ENCODE measurements at places on chromosomes 12 and 14. TPM values are rescaled to one million over a fixed set of nuclear protein-coding genes. Genes with fewer than 3 reads are reported as not detected.
A peak's percentile ranks its signal among the peaks of the same experiment; 100 is the strongest.

The IFI27 gene
- polyA plus RNA-seq, result 12.9 TPM

The TPH2 gene
- 0.04 TPM for polyA plus RNA-seq

The RIN3 gene
- 15.6 TPM for polyA plus RNA-seq

The EFS gene
- 19.0 TPM for polyA plus RNA-seq

The TBX5 gene
- not detected for polyA plus RNA-seq

The KIF21A gene
- 35.5 TPM for polyA plus RNA-seq

The TARBP2 gene
- polyA plus RNA-seq, result 34.0 TPM

The GPR162 gene
- 7.9 TPM for polyA plus RNA-seq

DNA sequence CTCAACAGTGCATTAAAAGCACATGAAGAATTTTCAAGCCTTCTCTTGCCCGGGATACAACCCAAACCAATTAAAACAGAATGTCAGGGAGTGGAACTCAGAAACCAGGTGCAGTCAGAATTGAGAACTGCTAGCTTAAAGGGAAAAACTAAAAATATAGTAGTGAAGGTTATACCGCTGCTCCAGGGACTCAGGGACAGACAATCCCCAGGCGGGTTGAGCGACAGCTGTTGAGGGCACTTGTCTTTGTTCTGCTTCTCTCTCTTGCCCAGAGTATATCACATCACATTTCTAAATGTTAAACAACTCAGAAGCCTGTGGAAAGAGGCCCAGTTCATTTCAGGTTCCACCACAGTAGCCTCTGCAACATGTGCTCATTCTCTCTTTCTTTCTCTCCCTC, 93.1 kb downstream of the SLC5A8 start:
- no peaks in the 10 kb centered on the region for H3K4me1 ChIP-seq
- no peak for DNase-seq
- no peaks in the 10 kb centered on the region for H3K36me3 ChIP-seq

- no peaks in the 10 kb centered on the region for H3K4me1 ChIP-seq
- H3K4me3 ChIP-seq, result no peak overlapping the region
- H3K36me3 ChIP-seq, result no peaks in the 10 kb centered on the region
- H3K27me3 ChIP-seq, result no peaks in the 10 kb centered on the region
These were observed 12.3 kb upstream of the HSP90B1 start for GRCh38 chr12:103917873-103918272.

DNA sequence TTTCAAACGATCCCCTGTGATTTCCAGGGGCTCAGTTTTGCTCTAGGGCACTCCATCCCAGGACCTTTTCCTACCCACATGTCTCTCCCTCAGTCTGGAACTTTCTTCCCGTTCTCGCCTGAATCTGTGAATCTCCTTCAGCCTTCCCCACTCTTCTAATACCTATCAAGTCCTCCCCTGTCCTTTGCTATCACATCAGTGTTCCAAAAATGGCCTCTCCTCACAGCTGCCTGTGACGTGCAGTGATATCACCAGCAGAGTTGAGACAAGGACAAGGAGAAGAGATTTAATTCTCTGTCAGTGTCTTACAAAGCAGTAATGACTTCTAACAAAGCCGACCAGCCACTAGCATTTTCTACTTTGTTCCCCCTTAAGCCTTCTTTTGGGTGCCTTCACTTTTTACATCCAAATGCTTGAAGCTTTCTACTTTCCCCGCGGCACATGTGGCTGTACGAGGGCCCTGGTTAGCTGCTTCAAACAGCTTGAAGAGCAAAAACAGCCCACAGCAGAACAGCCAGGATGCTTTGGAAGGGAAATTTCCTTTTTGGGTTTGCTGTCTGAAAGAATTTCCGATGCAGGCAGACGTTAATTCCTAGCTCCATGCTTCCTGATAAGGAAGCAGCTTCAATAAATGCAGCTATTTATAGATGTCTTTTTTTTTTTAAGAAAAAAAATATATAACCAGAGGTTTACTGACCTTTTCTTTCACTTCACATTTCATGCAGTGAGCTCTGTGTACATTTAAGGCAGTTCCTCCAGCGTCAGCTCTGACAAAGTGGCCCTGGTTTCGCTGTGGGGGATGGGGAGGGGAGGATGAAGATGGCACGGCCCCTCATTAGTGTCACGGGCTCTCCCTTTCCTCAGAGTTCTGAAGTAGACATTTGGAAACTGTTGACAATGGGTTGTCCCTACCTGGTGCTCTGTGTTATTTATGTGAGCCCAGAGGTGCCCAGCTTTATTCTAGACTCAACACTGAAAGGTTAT, 109.3 kb downstream of the ETV6 start:
- H3K36me3 ChIP-seq, result peaks cover 20% of the 10 kb centered on the region
- peaks cover 45% of the 10 kb centered on the region for H3K4me1 ChIP-seq
- H3K27me3 ChIP-seq, result no peaks in the 10 kb centered on the region
- peak; percentile 50 for DNase-seq

GRCh38 chr14:77014004-77014604, 14.4 kb downstream of the IRF2BPL start:
- no peaks in the 10 kb centered on the region for H3K27me3 ChIP-seq
- H3K27ac ChIP-seq, result no peak overlapping the region
- H3K4me1 ChIP-seq, result peaks cover 21% of the 10 kb centered on the region
- peak; percentile 86 for DNase-seq
- no peaks in the 10 kb centered on the region for H3K36me3 ChIP-seq

DNA sequence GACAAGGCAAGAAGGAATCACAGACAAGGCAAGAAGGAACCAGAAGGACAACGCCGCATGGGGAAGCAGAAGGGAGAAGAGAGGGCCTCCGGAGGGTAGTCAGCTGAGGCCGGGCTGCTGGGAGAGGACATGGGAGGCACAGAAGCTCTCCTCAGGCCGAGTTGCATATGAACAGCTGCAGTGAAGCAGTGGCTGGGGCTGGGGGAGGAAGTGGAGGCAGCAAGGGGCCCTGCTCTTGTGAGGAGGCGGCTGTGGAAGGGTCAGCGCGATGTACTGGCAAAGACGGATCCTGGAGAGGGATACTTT, 22.0 kb upstream of the TMEM106C start:
- H3K27ac ChIP-seq, result no peak overlapping the region
- H3K4me3 ChIP-seq, result no peak overlapping the region
- H3K27me3 ChIP-seq, result no peaks in the 10 kb centered on the region
- H3K4me1 ChIP-seq, result peaks cover 25% of the 10 kb centered on the region

DNA sequence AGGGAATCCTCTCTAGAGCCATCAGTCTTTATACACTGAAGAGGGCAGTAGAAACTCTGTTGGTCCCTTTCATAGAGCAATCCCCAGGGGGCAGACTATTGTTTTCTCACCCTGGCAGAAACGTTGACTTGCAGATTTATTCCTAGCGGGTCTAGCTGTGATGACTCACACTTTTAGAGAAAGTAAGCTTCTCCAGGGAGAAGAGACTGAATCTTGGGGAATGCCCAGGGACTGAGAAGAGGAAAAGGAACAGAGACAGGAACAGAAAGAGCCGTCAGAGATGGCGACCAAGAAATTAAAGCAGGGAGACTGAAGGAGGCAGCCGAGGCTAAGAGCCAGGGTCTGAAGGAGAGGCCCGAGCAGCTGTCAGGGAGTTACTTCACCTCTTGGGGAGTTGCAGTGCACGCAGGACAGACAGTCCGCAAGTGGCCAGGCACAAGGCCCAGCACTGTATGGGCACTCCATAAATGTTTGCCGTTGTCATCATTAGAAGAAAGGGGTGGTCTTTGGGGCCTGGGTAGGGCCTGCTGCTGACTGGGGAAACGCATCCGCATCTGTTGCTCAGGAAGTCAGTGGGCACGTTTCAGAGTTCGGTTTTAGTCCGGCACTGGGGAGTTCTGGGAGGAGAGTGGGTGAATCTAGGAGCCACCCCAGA, 13.0 kb downstream of the PLEKHG6 start:
- no peaks in the 10 kb centered on the region for H3K27me3 ChIP-seq
- peak; percentile 71 for DNase-seq
- peak overlapping the region; percentile 12 for H3K27ac ChIP-seq
- H3K4me3 ChIP-seq, result no peak overlapping the region
- peaks cover 28% of the 10 kb centered on the region for H3K4me1 ChIP-seq

- H3K36me3 ChIP-seq, result no peaks in the 10 kb centered on the region
- no peak for DNase-seq
- H3K27ac ChIP-seq, result no peak overlapping the region
These were observed 12.5 kb downstream of the PAPOLA start for GRCh38 chr14:96514694-96515093.

DNA sequence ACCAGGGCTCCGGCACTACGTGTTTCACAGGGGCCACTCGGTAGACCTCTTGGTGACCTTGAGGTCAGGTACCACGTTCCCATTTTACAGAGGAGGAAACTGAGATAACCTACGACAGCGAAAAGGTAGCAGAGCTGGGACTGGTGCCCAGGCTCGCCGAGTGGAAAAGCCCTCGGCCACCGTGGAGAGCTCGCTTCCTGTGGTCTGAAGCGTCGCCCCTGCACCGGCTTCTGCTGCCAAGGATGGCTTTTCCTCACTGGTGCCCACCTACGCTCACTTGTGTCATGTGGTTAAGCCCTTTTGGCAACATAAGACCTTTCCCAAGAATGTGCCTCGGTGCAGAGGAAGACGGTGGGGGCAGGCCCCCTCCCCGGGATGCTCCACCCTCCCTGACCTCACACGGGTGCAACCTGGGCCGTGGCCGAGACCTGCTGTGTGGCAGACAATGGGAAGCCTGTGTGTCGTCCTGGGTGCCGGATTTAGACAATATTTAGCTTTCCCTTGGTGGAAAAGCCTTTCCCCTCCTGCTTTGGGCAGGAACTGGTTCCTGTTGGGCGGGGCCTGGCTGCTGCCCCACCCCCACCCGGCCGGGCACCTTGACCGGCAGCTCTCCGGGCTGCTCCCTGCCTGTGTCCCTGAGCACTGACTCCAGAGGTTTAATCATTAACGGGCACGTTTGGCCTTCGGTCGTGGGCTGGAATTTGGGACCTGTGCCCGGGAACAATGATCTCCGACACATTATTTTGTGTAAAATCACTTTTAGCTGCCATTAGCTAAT, 32.4 kb upstream of the PPP1R13B start:
- no peaks in the 10 kb centered on the region for H3K27me3 ChIP-seq
- DNase-seq, result peak; percentile 89
- peaks cover 37% of the 10 kb centered on the region for H3K4me1 ChIP-seq
- H3K4me3 ChIP-seq, result peak overlapping the region; percentile 30
- H3K36me3 ChIP-seq, result no peaks in the 10 kb centered on the region

GRCh38 chr14:61733972-61734371, 28.2 kb upstream of the SNAPC1 start:
- no peaks in the 10 kb centered on the region for H3K4me1 ChIP-seq
- H3K36me3 ChIP-seq, result peaks cover 58% of the 10 kb centered on the region
- no peak overlapping the region for H3K4me3 ChIP-seq
- DNase-seq, result no peak

- H3K36me3 ChIP-seq, result peaks cover 6% of the 10 kb centered on the region
- no peak for DNase-seq
- H3K4me1 ChIP-seq, result no peaks in the 10 kb centered on the region
- H3K27me3 ChIP-seq, result no peaks in the 10 kb centered on the region
These were observed 9.9 kb downstream of the SAV1 start for GRCh38 chr14:50658203-50658602.
